ENCODE measurements at places on chromosomes 5 and 9.
A peak's percentile ranks its signal among the peaks of the same experiment; 100 is the strongest.

DNA sequence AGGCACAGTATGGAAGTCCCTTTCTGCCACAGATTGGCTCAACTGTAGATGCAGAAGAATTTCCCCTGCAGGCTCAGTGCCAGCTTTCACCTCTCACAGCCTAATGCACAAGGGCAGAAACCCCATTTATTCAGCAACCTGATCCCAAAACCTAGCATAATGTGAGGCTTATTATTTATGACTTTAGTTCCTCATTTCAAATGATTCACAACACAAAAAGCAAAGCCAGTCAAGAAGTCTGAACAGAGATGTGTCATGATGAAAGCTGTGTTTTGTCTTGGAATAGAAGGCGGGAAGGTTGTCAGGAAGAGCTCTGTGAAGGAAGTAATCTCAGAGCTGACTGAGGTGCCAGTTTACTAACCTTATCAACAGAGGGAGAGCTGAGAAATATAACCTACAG is 369.7 kb downstream of the LRRC70 start:
- H3K27ac ChIP-seq = no peak overlapping the region
- no peaks in the 10 kb centered on the region for H3K4me1 ChIP-seq
- DNase-seq = no peak
- no peak overlapping the region for H3K4me3 ChIP-seq
- no peaks in the 10 kb centered on the region for H3K27me3 ChIP-seq
- no peaks in the 10 kb centered on the region for H3K36me3 ChIP-seq

GRCh38 chr9:134693011-134693410 is 51.4 kb downstream of the COL5A1 start:
- H3K36me3 ChIP-seq = no peaks in the 10 kb centered on the region
- H3K4me1 ChIP-seq = peaks cover 6% of the 10 kb centered on the region
- H3K4me3 ChIP-seq = no peak overlapping the region
- H3K27me3 ChIP-seq = no peaks in the 10 kb centered on the region
- no peak for DNase-seq

DNA sequence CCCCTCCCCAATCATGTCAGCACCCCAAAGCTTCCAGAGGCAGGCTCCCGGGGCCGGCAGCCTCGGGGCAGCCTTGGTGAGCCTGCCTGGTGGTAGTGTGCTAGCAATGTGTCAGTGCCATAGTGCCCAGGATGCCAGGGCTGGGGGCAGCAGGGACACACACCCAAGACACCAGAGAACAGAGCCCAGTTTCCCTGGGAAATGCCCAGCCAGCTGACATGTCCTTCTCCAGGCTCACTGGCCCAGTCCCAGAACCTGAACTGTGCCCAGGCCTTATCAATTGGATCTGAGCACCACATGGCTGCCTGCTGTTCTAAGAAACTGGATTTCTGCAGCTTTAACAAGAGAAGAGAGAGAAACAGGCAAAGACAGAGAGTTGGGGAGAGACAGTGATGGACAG is 74.9 kb upstream of the LRRTM2 start:
- H3K27ac ChIP-seq = no peak overlapping the region
- H3K4me1 ChIP-seq = peaks cover 16% of the 10 kb centered on the region
- H3K4me3 ChIP-seq = no peak overlapping the region
- H3K36me3 ChIP-seq = peaks cover 3% of the 10 kb centered on the region
- no peak for DNase-seq

DNA sequence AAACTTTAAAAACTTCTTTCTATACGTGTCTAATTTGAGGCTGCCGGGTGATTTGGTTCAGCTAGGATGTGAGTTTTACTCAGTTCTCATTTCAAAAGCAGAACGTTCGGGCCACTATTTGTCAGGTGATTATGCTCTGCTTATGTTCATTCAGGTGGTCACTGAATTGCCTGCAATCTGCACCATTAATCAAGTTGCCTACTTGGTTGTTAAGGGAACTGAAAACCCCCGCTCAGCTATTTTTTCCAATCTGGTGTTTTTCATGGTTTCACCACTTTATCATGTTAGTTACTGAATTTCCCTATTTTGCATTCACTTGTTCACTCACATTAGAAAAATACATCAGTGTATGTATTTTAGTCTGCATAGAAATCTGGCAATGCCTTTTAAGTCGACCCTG is 523.0 kb downstream of the CSNK1G3 start:
- H3K27me3 ChIP-seq = no peaks in the 10 kb centered on the region
- no peak overlapping the region for H3K4me3 ChIP-seq
- no peak for DNase-seq
- H3K4me1 ChIP-seq = no peaks in the 10 kb centered on the region
- H3K27ac ChIP-seq = no peak overlapping the region

- DNase-seq = no peak
- H3K4me3 ChIP-seq = no peak overlapping the region
- H3K4me1 ChIP-seq = no peaks in the 10 kb centered on the region
- H3K36me3 ChIP-seq = no peaks in the 10 kb centered on the region
- no peak overlapping the region for H3K27ac ChIP-seq
Observed at GRCh38 chr9:70998962-70999361, 122.5 kb downstream of the TRPM3 start.

- H3K36me3 ChIP-seq = no peaks in the 10 kb centered on the region
- H3K4me3 ChIP-seq = no peak overlapping the region
- no peaks in the 10 kb centered on the region for H3K27me3 ChIP-seq
- H3K27ac ChIP-seq = no peak overlapping the region
- no peak for DNase-seq
- H3K4me1 ChIP-seq = peaks cover 11% of the 10 kb centered on the region
Observed at GRCh38 chr5:68314465-68314864, 98.9 kb downstream of the PIK3R1 start.

- no peaks in the 10 kb centered on the region for H3K4me1 ChIP-seq
- no peak overlapping the region for H3K4me3 ChIP-seq
- no peaks in the 10 kb centered on the region for H3K27me3 ChIP-seq
- H3K36me3 ChIP-seq = peaks cover 31% of the 10 kb centered on the region
- no peak overlapping the region for H3K27ac ChIP-seq
- DNase-seq = no peak
Observed at GRCh38 chr5:37615184-37615583, 224.7 kb downstream of the GDNF start.

DNA sequence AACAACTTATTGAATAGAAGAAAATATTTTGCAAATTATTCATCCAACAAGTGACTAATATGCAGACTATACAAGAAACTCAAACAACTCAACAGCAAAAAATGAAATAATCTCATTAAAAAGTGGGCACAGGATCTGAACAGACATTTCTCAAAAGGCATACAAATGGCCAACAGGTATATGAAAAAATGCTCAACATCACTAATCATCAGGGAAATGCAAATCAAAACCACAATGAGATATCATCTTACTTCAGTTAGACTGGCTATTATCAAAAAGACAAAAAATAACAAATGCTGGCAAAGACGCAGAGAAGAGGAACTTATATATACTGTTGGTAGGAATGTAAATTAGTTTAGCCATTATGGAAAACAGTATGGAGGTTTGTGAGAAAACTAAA is 1.8 kb upstream of the AMACR start:
- no peak for DNase-seq
- H3K27me3 ChIP-seq = no peaks in the 10 kb centered on the region
- no peaks in the 10 kb centered on the region for H3K36me3 ChIP-seq

DNA sequence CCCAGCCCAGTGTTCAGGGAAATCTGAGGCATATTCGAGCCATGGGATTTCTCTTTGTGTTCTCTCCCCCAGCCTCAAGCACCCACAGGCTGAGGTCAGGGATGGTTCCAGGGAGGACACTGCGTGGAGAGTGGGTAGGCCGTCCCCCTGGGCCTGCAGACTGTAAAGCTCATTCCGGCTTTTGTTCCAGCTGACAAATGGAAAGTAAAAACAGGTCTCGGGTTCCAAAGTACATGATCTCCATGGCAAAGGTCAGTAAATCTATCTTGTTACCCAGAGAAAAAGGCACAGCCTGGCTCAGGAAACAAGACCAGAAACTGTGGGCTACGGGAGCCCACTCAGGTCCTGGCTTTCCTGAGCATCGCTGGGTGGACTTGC is 116.2 kb downstream of the ROR2 start:
- H3K4me1 ChIP-seq = no peaks in the 10 kb centered on the region
- no peak overlapping the region for H3K4me3 ChIP-seq
- no peaks in the 10 kb centered on the region for H3K36me3 ChIP-seq
- H3K27me3 ChIP-seq = no peaks in the 10 kb centered on the region
- no peak overlapping the region for H3K27ac ChIP-seq

- no peaks in the 10 kb centered on the region for H3K4me1 ChIP-seq
- H3K4me3 ChIP-seq = no peak overlapping the region
- no peaks in the 10 kb centered on the region for H3K36me3 ChIP-seq
Observed at GRCh38 chr5:17910318-17910717, 276.1 kb downstream of the TAF11L14 start.

DNA sequence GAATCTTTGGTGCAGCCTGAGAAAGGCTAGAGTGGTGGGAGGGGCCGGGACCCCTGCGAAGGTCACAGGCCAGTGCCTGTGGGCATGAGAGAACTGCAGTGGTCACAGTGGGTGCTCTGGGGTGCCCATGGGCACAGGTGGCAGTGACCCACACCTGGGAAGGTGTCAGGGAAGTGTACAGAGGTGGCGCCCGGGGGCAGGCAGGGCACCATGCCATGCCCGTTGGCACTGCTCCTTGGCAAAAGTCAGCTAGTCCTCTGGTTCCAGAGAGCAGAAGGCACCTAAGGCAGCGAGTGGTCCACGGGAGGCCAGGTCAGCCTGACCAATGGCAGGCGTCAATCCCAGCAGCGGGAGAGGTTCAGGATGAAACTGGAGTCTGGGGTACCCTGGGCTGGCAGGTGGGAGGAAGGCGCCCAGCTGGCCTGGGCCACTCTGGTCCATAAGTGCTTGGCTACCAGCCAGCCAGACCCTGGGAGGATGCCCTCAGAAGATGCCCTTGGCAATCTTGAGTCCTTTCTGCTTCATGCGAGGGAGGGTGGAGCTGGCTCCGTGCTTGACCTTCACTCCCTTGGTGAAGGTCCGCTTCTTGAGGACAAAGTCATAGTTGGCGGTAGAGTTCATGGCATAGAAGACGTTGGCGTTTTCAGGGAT is 22.8 kb downstream of the RALGDS start:
- no peak for DNase-seq
- no peak overlapping the region for H3K4me3 ChIP-seq
- no peaks in the 10 kb centered on the region for H3K4me1 ChIP-seq
- no peak overlapping the region for H3K27ac ChIP-seq
- H3K36me3 ChIP-seq = peaks cover 55% of the 10 kb centered on the region
- H3K27me3 ChIP-seq = no peaks in the 10 kb centered on the region

- H3K27me3 ChIP-seq = no peaks in the 10 kb centered on the region
- no peaks in the 10 kb centered on the region for H3K36me3 ChIP-seq
- H3K27ac ChIP-seq = no peak overlapping the region
- no peak overlapping the region for H3K4me3 ChIP-seq
- no peak for DNase-seq
Observed at GRCh38 chr5:4563400-4563799, 576.7 kb upstream of the ADAMTS16 start.

- DNase-seq = no peak
- no peak overlapping the region for H3K4me3 ChIP-seq
- H3K36me3 ChIP-seq = no peaks in the 10 kb centered on the region
- peaks cover 31% of the 10 kb centered on the region for H3K27me3 ChIP-seq
- H3K4me1 ChIP-seq = peaks cover 5% of the 10 kb centered on the region
Observed at GRCh38 chr5:73694089-73694488, 68.1 kb downstream of the ARHGEF28 start.

DNA sequence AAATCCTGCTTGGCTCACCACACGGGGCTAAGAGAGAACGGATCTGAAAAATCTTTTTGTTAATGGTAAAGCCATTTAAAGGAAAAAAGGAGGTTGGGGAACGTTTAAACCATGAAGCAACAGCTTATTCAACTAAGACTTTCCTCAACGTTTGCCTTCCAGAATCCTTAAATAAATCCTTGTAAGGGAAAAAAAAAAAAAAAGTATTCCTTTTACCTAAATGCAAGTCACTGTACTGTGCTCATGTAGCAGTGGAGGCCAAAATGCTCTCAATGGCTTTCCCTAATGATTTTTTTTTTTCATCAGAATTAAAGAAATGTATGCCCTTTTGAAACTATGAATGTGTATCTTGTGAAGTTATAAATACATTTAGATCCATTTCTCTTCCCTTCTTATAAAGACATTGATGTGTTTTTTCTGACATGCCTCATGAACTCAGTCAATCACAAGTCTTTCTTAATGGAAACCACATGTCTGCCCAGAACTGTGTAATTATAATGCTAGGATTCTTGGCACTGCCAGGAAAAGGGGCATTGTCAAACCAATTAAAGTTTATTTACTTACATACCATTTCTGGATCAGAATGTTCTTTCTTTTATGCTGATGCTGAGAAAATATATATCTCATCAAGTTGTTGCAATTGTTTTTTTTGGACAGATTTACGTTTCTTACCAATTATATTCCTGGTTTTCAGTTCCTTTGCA is 107.5 kb downstream of the EBF1 start:
- H3K4me1 ChIP-seq = no peaks in the 10 kb centered on the region
- H3K36me3 ChIP-seq = no peaks in the 10 kb centered on the region
- H3K27ac ChIP-seq = no peak overlapping the region
- DNase-seq = no peak

DNA sequence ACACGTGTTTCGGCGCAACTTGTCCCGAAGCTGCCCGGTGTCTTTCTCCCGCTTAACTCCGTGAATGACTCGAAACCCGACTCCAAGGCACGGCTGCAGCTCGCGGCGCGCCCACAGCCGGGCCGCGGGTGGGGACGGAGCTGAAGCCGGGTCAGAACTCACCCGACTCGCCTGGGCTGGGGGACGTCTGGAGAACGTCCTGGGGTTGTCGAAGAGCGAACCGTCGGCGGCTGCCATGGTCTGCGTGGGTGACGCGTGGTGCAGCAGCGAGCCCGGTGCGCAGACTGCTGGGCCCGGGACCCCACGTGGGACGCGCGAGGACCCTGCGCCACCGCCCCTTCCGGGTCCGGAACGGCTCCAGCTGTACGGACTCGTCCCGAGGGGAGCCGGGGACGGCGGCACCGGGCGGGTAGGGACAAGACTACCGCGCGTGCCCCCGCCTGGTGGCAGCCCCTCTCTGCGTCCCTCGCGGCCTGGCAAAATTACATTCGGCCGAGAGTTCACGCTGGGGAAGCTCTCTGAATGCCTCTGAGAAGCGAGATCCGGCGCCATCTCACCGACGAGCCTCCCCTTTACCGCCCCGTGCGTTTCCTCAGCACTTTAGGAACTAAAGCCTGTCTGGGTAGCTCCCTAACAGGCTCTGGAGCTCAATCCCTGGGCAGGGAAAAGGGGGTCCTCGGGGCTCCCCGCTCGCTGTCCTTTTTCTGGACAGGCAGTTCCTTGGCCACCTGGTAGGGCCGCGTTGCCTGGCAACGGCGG is at the start of gene DDX31:
DDX31 (minus strand) TSS at position 286 of the 759 bp plus-strand sequence; CDS start at position 237, 49 bp downstream.
- DNase-seq = peak; percentile 85
- no peaks in the 10 kb centered on the region for H3K27me3 ChIP-seq
- H3K4me3 ChIP-seq = peak within 1 kb of the TSS; percentile 89
- H3K27ac ChIP-seq = peak within 1 kb of the TSS; percentile 88
- H3K36me3 ChIP-seq = peaks cover 8% of the 10 kb centered on the region

DNA sequence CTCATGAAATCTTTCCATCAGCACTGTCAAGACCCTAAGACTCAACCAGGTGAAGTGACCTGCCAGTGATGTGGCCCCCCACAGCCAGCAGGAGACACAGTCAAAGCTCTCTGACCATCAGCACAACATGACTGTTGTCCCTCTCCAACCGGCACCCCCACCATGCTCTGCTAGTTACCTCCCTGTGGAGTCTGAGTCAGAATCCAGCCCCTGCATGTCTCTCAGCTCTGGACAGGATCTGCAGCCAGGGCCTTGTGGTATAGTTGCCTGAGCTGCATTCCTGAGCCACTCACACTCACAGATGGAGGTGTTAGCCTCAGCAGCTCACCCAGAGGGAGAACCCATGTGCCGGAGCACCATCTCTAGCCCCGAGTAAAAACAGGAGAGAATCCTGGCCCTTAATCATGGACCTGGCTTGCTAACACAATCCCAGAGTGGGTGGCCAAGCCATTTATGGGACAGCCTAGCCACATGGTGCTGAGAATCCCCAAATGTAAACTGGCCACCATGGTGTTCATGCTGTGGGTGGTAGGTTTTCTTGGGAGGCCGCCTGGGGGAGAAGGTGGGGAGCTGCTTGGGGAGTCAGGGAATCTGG is 237.8 kb downstream of the PAPPA start:
- peaks cover 2% of the 10 kb centered on the region for H3K36me3 ChIP-seq
- no peaks in the 10 kb centered on the region for H3K4me1 ChIP-seq
- no peak for DNase-seq
- H3K4me3 ChIP-seq = no peak overlapping the region
